ENCODE measurements at places on chromosomes 1 and 21. TPM values are rescaled to one million over a fixed set of nuclear protein-coding genes. Genes with fewer than 3 reads are reported as not detected.

Gene SLC5A3
- total RNA-seq: 8.6 TPM

Gene TMEM54
- 41.6 TPM for total RNA-seq

Gene CD34
- total RNA-seq: not detected

Gene OLIG2
- 25.8 TPM for total RNA-seq

DNA sequence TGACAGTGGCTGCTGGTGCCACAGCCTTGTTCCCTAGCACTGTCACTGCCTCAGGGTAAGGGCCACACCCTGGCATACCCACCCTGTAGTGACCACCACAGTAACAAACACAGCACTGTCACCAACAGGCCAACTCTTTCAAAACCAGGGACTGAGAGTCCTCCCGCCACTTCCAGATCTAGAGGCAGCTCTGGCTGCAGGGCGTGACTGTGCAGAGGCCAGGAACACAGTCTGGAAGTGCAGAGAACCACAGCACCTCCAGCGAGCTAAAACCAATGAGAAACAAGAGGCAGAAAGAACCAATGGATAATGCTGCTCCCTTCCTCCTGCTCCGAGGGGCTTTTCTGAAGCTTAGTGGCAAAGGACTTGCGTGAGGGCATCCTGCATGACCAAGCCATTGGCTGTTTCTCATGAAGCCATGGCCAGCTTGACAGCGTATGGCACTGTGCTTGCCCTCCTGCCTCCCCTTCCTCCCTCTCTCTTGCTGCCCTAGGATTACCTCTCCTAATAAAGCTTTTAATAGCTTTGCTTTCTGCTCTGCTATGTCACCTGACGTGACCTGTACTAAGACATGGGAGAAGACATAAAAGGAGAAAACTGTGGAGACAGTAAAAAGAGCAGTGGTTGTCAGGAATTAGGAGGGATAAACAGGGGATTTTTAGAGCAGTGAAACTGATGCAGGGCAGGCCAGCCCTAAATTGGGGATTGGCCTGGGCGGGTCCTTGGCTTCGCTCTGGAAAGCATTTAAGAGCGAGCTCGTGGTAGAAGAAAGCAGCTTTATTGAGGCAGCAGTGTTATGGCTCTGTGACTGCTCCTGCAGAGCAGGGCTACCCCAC lies 7.2 kb downstream of the PARP1 start:
- DNase-seq: no peak

GRCh38 chr21:46221664-46222435 lies 6.7 kb downstream of the LSS start:
- no peak for DNase-seq

DNA sequence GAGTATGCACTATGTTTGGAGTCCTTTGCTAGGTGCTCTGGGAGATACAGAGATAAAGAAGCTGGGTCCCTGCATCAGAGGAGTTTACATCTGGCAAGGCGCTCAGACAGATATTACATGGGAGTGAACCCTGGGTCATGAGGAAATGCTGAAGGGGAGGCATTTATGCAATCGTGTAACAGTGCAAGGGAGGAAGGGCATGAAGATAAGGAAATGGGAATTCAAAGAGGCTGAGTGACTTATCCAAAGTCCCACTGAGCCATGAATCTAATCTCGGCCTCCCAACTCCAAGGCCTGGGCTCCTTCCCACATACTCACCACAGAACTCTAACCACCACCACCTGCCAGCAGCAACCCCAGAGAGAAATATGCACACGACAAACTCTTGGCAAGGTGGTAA lies 51.6 kb downstream of the FAM163A start:
- DNase-seq: no peak

GRCh38 chr21:28447462-28447861 lies 545.2 kb downstream of the LTN1 start:
- DNase-seq: no peak

- DNase-seq: no peak
Measured at GRCh38 chr1:36482724-36483388, at the start of gene CSF3R. TSS of gene CSF3R (minus strand) at chr1:36482913. CDS start at chr1:36479496, 3,417 bp downstream.

- no peak for DNase-seq
Measured at GRCh38 chr1:200894712-200895442, at the start of gene INAVA. TSS of gene INAVA (plus strand) at chr1:200894900. CDS start at chr1:200898401, 3,501 bp downstream.

DNA sequence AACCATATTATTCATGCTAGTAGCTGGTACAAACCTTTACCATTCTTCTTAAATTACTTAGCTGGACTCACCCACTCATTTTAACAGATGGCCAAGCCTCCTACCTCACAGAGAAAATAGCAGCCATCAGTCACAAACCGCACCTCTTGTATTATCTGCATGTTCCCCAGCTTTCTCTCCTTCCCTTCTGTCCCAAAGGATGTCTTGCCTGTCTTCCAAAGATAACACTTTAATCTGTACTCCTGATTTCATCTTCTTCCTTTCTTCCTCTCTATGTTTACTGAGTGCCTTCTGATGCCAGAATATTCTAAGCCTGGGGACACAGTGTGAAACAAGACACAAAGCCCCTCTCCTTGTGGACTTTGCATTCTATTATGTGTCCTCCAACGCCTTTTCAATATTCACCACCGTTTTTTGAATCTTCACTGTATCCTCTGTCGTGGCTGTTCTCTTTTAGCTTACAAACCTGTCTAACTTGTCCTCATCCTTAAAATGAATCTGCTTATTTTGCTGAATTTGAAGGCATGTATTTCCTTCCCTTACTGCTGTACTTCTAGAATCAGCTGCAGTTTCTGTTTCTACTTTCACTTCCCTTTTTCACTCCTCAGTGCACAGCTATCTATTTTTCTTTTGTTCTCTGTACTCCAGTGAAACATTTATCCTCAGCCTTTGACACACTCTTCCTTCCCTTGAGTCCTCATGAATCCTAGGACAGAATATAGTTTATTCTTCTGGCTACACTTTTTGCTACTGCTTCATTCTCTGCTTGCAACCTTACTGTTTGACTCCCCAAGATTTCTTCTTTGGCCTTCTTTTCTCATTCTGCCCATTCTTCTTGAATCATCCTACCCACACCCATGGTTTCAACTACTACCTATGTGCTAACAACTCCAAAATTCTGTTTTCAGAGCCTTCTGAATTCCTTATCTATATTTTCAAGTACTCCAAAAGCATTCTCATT lies 216.9 kb upstream of the SAMSN1 start:
- no peak for DNase-seq

GRCh38 chr1:210489491-210489890 lies 160.8 kb downstream of the HHAT start:
- DNase-seq: no peak

DNA sequence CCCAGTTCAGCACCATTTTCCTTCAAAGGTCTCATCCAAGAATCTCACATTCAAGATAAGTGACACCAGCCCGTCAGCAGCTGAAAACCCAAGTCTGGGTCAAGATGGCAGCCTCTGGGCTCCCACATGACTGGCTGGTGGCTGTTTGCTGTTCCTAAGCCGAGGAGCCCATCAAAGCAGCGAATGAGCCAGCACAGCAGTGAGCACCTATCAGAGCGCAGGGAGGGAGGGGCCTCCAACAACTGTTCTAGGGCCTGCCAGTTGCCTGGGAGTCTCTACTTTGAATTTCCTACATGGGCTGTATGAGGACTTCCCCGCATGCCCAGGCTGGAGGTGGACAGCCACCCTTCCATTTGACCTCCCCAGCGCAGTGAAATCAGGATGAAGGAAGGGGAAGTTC lies 102.7 kb downstream of the ADARB1 start:
- DNase-seq: no peak

GRCh38 chr1:195733408-195733807 lies 874.8 kb downstream of the KCNT2 start:
- DNase-seq: no peak

GRCh38 chr1:243364330-243364729 lies 108.5 kb downstream of the SDCCAG8 start:
- DNase-seq: no peak

DNA sequence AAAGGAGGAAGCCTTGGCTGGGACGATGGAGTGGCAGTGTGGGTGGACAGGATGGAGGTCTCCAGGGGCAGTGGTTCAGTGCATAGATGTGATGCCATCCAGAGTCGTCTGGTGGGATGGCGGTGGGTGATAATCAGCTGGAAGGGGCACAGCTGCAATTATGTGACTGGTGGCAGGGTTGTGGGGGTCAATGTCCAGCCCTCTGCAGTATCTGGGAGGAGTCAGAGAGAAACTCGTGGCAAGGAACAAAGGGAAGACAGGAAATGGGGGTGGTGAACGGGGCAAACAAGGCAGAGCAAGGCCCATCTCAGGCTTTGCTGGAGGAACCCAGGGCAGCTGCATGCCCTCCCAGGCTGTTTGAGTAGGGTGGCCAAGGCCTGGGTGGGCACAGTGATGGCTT lies 118.3 kb upstream of the USP24 start:
- DNase-seq: no peak

DNA sequence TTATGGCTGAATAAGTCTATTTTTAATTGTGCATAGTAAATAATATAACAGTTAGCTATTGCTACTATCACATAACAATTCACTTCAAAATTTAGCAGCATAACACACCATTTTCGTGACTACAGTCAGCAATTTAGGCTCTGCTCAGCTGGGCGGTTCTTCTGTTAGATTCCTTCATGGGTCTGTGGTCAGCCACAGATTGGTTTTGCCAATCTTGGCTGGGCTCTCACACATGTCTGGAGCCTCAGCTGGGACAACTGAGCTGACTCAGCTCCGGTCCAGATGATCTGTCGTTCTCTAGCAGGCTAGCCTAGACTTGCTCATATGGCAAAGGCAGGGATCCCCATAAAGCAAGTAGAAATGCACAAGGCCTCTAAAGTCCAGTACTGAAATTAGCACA lies 15.1 kb upstream of the CDC42BPA start:
- DNase-seq: no peak

DNA sequence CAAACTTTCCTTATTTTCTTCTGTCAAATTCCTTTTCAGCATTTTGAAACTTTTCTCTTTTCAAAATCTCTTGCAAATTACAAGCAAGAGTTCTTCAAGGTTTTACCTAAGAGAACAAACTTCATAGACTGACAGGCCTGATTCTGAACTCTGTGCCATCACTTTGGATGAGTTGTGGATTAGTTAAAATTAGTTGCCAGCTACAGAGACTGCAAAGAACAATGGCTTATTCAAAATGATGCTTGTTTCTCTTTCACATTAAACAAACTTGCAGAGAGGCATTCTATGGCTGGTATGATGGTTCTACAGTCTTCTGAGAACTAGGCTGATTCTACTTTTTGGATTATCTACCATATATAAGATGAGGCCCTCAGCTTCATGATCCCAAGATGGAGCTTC lies 3.8 kb downstream of the LRRC8B start:
- DNase-seq: no peak

GRCh38 chr1:95309031-95309471 lies 75.0 kb downstream of the RWDD3 start:
- DNase-seq: peak; percentile 90

DNA sequence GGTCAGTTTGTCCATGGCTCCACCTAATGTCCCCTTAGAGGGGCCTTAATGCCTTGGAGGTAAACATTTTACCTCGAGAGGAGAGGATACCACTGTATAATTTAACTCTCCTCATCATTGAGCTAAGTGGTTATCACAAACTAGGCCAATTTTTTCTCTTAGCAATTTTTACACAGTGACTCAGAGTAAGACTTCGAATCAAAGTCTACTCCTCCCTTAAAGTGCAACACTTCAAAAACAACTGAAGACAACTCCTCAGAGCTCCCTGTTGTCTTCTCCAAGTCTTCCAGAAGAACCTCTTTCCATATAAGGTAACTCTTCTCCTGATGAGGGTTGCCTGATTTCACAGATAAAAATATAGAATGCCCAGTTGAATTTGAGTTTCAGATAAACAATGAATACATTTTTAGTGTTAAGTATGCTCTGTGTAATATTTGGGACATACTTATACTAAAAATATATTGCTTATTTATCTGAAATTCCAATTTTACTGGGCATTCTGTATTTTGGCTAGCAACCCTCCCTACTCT lies 4.9 kb upstream of the PTGFRN start:
- no peak for DNase-seq

DNA sequence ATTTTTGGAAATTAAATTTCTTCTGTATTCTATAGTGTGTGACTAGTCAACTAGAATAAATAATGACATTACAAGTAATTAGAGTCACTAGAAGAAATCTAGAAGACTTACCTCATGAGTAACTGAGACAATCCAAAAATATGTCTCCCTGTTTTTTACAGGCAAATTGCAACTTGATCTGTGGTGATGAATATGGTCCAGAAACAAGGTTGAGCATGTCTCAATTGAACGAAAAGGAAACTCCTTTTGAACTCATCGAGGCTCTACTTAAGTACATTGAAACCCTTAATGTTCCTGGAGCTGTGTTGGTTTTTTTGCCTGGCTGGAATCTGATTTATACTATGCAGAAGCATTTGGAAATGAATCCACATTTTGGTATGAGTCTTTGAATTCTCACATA lies 36.7 kb downstream of the DHX9 start:
- DNase-seq: no peak

GRCh38 chr1:89724369-89725010 lies 91.6 kb downstream of the LRRC8C start:
- no peak for DNase-seq

GRCh38 chr1:227776331-227776771 lies 39.1 kb upstream of the PRSS38 start:
- no peak for DNase-seq

DNA sequence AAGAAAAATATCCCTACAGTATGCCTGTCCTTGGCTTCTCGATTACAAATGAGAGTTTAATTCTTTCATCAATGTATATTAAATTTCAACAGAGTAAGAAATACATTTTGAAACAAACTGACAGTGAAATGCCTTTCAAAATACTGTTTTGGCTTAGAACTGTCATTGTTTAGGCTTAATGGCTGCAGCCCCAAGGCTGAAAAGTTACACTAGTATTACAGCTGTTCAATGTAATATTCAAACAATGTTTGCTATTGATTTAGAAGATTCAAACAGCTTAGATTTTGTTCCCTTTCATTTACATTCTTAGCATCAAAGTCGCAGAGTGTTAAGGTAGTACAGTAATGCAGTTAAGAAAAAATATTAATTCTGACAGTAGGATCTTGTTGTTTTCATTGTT lies 882.9 kb upstream of the ADGRL2 start:
- no peak for DNase-seq

DNA sequence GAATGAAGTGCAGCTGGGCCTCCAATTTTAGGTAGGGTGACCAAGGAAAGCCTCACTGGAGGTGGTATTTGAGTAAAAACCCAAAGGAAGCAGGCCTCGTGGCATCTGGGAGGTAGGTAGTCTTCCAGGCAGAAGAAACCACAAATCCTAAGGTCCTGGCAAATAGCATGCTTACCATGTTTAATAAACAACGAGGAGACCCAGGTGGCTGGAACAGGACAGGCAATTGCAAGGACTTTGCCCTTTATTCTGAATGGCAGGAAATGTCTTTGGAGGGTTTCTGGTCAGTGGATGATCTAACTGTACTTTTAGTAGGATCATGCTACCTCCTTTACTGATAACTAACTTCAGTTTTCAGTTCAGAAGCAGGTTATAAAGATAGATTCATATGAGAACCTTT lies 52.2 kb downstream of the EPB41 start:
- no peak for DNase-seq

DNA sequence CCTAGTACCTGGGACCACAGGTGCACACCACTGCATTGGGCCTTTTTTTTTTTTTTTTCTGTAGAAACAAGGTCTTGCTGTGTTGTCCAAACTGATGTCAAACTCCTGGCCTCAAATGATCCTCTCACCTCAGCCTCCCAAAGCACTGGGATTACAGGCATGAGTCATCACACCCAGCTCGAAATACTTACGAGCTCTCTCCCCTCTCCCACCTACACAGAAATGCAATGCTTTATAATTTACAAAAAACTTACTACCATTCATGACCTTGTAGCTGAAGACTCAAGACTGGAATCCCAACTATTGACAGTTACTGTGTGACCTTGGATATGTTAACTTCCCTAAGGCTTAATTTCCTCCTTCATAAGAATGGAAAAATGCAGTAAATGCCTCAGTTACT lies 18.7 kb downstream of the FOXJ3 start:
- DNase-seq: no peak

GRCh38 chr1:145946477-145946986 lies 11.3 kb downstream of the LIX1L start:
- DNase-seq: no peak
